Fibroblast of skin of left quadriceps (primary cell): ENCODE measurements at places on chromosomes 4 and X.

- DNase-seq = no peak
Measured at GRCh38 chrX:17025621-17026302, 79.3 kb downstream of the REPS2 start.

GRCh38 chr4:1109333-1109732, 4.0 kb downstream of the RNF212 start:
- DNase-seq = no peak

GRCh38 chrX:107704181-107704580, 71.4 kb downstream of the TSC22D3 start:
- no peak for DNase-seq

- DNase-seq = no peak
Measured at GRCh38 chr4:79357365-79357764, 31.5 kb upstream of the NAA11 start.

- DNase-seq = no peak
Measured at GRCh38 chrX:38732866-38733265, 68.4 kb upstream of the MID1IP1 start.

DNA sequence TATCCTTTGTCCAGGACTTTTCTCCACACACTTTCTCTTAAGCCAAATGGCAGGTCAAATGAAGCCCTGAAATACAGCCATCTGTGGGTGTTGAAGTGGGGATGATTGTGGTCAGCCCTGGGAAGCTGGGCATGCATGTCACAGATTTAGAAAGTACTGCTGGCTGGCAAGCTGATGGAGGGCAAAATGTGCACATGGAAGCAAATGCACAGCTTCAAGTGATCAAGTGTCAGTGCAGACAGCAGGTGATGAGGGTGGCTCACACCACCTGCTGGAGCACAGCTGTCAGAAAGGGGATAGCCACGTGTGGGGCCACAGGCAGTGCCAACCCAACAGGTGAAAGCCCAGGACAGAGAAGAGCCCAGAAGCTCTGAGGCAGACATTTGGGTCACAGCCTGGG, 40.3 kb upstream of the ATXN3L start:
- DNase-seq = no peak

DNA sequence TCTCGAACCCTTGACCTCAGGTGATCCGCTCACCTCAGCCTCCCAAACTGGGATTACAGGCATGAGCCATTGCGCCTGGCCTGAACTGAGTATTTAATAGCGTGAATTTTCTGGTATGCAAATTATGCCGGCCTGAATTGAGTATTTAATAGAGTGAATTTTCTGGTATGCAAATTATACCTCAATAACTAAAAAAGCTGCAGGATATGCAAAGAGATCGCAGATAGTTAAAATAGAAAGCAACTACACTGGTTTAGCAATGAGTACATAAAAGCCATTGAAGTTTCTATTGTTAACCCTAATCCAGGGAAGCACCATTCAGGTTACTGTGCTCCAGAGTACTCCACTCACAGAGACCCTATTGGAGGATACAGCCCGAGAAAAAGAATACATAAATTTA, 22.8 kb downstream of the FBXW7 start:
- DNase-seq = no peak

DNA sequence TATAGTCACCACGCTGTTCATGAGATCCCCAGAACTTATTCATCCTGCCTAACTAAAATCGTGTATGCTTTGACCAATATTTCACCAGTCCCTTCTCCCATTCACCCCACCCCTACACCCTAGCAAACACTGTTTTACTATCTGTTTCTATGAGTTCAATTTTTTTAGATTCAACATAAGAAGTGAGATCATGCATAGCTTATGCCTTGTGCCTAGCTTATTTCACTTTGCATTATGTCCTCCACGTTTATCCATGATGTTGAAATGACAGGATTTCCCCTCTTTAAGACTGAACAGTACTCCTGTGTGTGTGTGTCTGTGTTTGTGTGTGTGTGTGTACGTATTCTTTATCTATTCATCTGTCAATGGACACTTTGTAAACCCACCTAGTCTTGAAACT, 16.8 kb downstream of the ANXA5 start:
- no peak for DNase-seq

- no peak for DNase-seq
Measured at GRCh38 chr4:127124919-127125318, 507.8 kb upstream of the INTU start.

GRCh38 chrX:122219226-122219625, 964.9 kb upstream of the GRIA3 start:
- DNase-seq = no peak

- DNase-seq = no peak
Measured at GRCh38 chr4:86833615-86834014, 15.6 kb downstream of the SLC10A6 start.
